ENCODE measurements at places on chromosomes 16 and 17. TPM values are rescaled to one million over a fixed set of nuclear protein-coding genes. Genes with fewer than 3 reads are reported as not detected.

- H3K27me3 ChIP-seq, result peaks cover 10% of the 10 kb centered on the region
- no peak overlapping the region for H3K27ac ChIP-seq
- no peaks in the 10 kb centered on the region for H3K36me3 ChIP-seq
- H3K4me1 ChIP-seq, result peaks cover 5% of the 10 kb centered on the region
- no peak overlapping the region for H3K4me3 ChIP-seq
Measured at GRCh38 chr17:65630502-65630901, 69.1 kb upstream of the AXIN2 start.

DNA sequence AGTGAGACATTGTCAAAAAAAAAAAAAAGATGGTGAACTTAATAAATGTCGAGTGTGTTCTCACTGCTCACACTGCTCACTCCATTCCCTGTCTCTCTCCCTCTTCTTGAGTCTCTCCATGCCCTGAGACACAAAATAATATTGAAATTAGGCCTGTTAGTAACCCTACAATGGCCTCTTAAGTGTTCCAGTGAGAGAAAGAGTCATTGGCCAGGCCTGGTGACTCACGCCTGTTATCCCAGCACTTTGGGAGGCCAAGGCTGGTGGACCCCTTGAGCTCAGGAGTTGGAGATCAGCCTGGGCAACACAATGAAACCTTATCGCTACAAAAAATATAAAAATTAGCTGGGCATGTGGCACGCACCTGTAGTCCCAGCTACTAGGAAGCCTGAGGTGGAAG, 16.2 kb upstream of the CSF3 start:
- DNase-seq, result no peak
- H3K36me3 ChIP-seq, result peaks cover 32% of the 10 kb centered on the region
- H3K27me3 ChIP-seq, result no peaks in the 10 kb centered on the region
- H3K27ac ChIP-seq, result no peak overlapping the region
- no peak overlapping the region for H3K4me3 ChIP-seq

GRCh38 chr17:41428591-41429291, 4.4 kb upstream of the KRT37 start:
- H3K27me3 ChIP-seq, result no peaks in the 10 kb centered on the region

- DNase-seq, result no peak
- H3K4me3 ChIP-seq, result no peak overlapping the region
Measured at GRCh38 chr16:25030420-25031131, 15.4 kb upstream of the ARHGAP17 start.

DNA sequence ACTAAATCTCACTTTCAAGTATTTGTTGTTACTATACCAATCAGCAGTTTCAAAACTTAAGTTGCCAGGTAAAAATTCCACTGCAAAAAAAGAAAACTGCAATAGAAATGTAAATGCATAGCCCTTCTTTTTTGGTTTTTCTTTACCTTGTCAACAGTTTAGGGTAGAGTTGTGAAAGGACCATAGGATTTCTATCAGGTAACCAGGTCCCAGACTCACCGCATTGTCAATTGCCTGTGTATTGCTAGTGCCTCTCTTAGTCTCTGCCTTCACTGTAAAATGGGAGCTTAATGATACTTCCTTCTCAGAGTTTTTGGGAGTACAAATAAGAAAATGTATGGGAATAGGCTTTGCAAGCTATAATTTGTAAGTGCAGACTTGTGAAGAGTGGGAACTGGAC, 145.0 kb downstream of the FTO start:
- no peak overlapping the region for H3K27ac ChIP-seq
- H3K27me3 ChIP-seq, result no peaks in the 10 kb centered on the region
- H3K4me3 ChIP-seq, result no peak overlapping the region
- H3K4me1 ChIP-seq, result no peaks in the 10 kb centered on the region
- DNase-seq, result no peak
- H3K36me3 ChIP-seq, result no peaks in the 10 kb centered on the region

DNA sequence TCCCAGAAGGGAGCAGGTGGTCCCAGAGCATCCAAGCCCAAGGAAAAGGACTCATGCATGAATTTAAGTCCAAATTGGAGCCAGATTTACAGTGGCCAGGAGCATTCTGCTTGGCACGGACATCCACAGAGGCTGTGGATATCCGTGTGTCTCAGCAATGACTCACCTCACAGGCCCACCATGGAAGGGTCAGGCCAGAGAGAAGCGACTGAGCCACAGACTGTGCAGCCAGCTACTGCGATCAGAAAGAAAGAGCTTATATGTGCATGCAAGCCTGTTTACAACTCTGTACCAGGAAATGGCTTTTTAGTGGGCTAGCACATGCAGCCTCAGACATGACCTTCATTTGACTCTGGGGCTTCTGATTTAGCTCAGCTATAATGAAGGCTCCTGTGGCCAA, 231.0 kb downstream of the C16orf95 start:
- H3K4me1 ChIP-seq, result peaks cover 5% of the 10 kb centered on the region
- H3K36me3 ChIP-seq, result no peaks in the 10 kb centered on the region
- no peak overlapping the region for H3K27ac ChIP-seq
- H3K27me3 ChIP-seq, result peaks cover 20% of the 10 kb centered on the region
- no peak for DNase-seq

- no peaks in the 10 kb centered on the region for H3K4me1 ChIP-seq
- H3K27me3 ChIP-seq, result peaks cover 13% of the 10 kb centered on the region
- no peak overlapping the region for H3K27ac ChIP-seq
- DNase-seq, result peak; percentile 68
- H3K4me3 ChIP-seq, result no peak overlapping the region
- H3K36me3 ChIP-seq, result no peaks in the 10 kb centered on the region
Measured at GRCh38 chr16:83968891-83969649, 1.0 kb downstream of the NECAB2 start.

DNA sequence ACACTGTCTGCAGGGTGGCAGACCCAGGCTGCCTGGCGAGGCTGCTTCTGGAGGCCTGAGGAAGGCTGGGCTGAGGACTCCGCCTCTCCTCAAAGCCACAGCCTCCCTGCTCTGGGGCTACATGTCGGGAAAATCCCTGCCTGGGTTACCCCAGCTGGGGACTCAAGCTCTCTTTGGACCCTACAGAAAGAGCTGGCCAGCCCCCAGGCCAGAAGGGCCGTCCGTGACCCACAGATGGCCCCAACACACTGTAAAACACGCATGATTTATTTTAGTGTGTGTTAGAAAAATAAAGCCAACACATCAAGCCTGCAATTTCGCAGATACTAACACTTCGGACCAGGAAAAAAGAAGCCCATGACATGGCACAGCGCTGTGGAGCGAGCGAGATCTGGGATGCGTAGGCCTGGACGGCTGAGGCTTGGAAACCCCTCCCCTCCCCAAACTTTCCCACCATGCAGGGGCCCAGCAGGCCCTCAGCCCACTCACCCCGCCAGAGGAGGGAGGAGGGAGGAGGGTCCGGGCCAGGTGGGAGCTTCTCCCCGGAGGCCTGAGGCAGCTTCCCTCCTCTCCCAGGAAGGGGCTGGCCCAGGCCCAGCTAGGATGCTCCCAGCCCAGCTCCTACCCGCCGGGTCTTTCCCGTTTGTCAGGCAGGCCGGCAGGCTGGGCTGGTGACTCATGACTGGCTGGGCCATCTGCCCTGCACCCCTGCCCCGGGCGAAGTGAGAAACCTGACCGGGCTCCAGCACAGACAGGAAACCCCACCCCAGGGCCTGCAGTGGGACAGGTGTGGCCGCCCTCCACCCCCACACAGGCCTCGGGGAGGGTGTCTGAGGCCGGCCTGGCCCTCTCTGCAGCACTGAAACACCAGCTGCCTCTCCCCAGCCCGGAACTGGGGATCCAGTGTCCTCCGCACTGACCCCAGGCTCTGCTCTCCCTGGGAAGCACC, 34.1 kb upstream of the SLC38A10 start:
- peaks cover 25% of the 10 kb centered on the region for H3K4me1 ChIP-seq
- no peaks in the 10 kb centered on the region for H3K36me3 ChIP-seq
- H3K4me3 ChIP-seq, result no peak overlapping the region
- peak; percentile 96 for DNase-seq
- peak overlapping the region; percentile 31 for H3K27ac ChIP-seq

DNA sequence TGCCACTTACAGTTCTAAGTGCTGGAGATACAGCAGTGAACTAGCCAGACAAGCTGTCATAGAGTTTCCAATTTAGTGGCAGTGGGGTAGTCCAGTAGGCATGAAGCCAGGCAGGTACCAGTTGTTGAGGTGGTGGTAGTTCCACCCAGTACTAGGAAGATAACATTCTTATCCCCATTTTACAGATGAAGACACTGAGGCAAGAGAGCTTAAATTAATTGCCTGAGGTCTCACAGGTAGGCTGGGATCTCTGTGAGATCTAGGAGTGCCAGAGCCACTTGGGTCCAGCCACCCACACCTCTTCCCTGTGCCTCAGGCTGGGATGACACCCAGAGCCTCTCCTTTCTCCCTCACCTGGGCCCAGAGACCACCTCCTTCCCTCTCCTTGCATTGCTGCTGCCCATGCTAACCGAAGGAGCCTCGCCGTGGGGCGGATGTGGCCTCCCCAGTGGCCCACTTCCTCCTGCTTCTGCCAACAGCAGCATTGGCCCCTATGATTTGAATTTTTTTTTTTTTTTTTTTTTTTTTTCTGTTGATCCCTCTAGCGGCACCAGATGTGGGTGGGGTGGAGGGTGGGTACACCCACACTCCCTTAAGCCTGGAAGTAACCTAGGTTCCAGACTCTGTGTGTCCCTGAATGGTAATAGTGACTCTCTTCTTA, 114.0 kb downstream of the PRKCB start:
- H3K27me3 ChIP-seq, result peaks cover 15% of the 10 kb centered on the region
- H3K36me3 ChIP-seq, result no peaks in the 10 kb centered on the region
- no peak overlapping the region for H3K27ac ChIP-seq

DNA sequence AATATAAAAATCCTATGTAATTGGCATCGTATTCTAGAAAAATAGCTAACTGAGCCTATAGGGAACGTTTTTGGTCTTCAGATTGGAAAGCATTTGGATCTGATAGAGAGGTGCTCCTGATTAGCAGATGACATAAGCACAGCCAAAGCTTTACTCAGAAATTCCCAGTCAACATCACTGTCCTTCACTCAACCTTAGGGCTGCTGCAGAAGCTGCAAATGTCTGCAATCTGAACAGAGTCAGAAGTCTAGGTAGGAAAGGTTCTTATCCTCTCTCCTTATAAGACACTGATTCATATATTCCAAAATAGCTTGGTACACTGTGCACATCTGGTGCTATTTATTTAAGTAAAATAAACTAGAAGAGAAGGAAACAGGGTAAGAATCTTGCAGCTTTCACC, 19.2 kb downstream of the STRADA start:
- no peaks in the 10 kb centered on the region for H3K4me1 ChIP-seq
- H3K27me3 ChIP-seq, result no peaks in the 10 kb centered on the region
- H3K36me3 ChIP-seq, result peaks cover 36% of the 10 kb centered on the region
- no peak overlapping the region for H3K4me3 ChIP-seq
- no peak for DNase-seq

DNA sequence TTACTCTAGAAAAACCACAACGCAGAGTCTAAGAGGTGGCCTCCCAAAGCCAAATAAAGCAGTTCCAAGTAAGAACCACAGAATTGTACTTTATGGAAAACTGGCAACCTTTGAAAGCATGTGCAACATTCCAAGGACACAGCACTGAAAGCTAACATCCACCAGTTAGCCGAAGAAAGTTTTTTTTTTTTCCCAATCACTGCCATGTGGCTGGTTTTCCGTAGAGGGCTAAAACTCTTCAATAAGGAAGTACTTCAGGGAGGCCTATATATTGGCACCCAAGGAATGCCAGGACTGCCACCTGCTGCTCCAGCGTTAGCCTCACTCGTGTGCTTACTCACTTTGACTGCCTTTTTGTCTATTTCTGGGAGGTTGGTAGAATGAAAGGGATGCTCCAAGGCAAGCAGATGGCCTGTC, 25.2 kb downstream of the CEP95 start:
- no peak for DNase-seq
- H3K36me3 ChIP-seq, result peaks cover 99% of the 10 kb centered on the region
- H3K27me3 ChIP-seq, result no peaks in the 10 kb centered on the region
- H3K4me1 ChIP-seq, result no peaks in the 10 kb centered on the region

DNA sequence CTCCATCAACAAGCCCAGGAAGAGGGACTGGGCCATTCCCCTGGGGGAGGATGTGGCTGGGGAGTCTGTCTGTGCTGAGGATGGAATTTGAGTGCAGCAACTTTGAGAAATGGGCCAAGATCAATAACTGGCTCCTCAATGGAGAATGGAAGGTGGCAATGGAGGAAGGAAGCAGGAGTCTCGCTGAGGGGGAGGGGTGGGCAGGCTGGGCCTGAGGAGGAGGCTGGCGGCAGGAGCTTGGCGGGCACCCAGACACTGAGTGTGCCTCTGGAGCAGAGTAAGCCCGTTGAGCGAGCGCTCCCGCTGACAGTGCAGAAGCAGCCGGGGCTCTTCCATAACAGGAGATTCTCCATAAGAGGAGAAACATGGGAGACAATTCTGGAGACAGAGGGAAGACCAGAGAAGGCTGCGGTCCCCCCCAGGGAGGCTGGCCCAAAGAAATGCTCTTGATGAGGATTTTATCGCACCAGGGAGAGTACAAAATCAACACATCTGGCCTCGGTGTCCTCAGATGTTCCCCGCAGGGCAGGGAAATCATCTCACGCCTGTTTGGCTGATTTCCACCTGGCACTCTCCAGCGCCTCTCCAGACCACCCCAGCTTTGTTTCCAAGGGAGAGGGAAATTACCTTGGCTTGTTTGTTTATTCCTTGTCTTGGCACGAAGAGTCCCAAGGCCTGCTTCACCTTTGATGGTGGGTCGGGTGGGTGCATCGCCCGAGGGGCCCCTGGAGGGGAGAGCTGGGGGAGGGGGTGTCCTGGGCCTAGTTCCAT, 2.8 kb upstream of the MMP15 start:
- H3K27me3 ChIP-seq, result no peaks in the 10 kb centered on the region
- no peak overlapping the region for H3K4me3 ChIP-seq
- H3K27ac ChIP-seq, result no peak overlapping the region
- H3K36me3 ChIP-seq, result peaks cover 33% of the 10 kb centered on the region
- DNase-seq, result no peak

DNA sequence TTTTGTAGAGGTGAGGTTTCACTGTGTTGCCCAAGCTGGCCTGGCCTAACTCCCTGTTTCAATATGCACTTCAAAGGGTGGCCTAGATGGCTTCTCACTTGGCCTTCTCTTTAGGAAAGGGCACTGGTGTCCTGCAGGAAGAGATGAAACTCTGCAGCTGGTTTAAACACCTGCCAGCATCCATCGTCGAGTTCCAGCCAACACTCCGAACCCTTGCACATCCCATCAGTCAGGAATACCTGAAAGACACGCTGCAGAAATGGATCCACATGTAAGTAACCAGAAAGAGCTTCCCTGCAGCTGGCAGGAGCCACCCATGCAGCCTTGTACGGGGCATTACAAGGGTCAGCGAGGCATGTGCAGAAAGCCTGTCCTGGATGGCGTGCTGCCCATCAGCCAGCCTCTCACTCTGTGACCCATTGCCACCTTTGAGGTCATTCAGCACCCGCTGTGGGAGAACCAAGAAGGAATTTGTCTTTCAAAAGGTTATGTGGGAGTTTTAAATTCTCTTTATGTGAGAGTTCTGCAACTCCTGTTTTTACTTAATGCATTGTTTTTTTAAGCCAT, 7.0 kb downstream of the COG1 start:
- no peak for DNase-seq
- no peak overlapping the region for H3K27ac ChIP-seq
- H3K36me3 ChIP-seq, result peaks cover 76% of the 10 kb centered on the region
- H3K4me1 ChIP-seq, result peaks cover 10% of the 10 kb centered on the region
- H3K4me3 ChIP-seq, result no peak overlapping the region

- H3K36me3 ChIP-seq, result no peaks in the 10 kb centered on the region
- no peak overlapping the region for H3K27ac ChIP-seq
- H3K4me1 ChIP-seq, result peaks cover 4% of the 10 kb centered on the region
- H3K4me3 ChIP-seq, result no peak overlapping the region
Measured at GRCh38 chr17:60157487-60158040, 7.8 kb downstream of the CA4 start.

PRSS21 gene
- total RNA-seq, result not detected

WWOX gene
- total RNA-seq, result 42.1 TPM

Data from endodermal cell (in vitro differentiated cells).